ENCODE measurements at places on chromosomes 2 and 18.
A peak's percentile ranks its signal among the peaks of the same experiment; 100 is the strongest.

GRCh38 chr2:6921321-6921922, 4.2 kb downstream of the RNF144A start:
- H3K27ac ChIP-seq: no peak overlapping the region
- DNase-seq: no peak
- H3K4me1 ChIP-seq: peaks cover 25% of the 10 kb centered on the region
- H3K27me3 ChIP-seq: no peaks in the 10 kb centered on the region
- no peaks in the 10 kb centered on the region for H3K36me3 ChIP-seq

GRCh38 chr2:207944334-207944733, 81.0 kb downstream of the PLEKHM3 start:
- no peaks in the 10 kb centered on the region for H3K4me1 ChIP-seq
- H3K36me3 ChIP-seq: no peaks in the 10 kb centered on the region
- no peak for DNase-seq
- H3K27ac ChIP-seq: no peak overlapping the region

DNA sequence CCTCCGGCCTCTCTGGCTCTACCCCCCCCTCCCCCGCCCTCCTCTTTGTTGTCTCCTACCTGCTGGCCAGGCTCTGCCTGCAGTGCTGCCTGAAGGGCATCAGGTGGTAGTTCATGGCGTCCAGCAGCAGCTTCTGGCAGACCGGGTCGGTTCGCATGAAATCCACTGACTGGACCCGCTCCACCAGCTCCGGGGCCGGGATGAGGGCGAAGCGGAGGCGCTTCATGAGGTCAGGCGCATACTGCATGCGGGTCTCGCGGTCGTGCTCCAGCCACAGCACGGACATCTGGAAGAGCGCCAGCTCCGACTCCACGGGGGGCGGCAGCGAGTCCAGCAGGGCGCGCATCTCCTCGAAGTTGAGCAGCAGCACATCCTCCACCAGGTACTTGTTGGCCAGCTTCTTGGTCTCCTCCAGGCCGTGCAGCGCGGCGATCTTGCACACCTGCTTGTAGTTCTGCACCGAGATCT, 3.2 kb downstream of the KLHL14 start:
- no peaks in the 10 kb centered on the region for H3K4me1 ChIP-seq
- H3K36me3 ChIP-seq: no peaks in the 10 kb centered on the region
- H3K27ac ChIP-seq: no peak overlapping the region
- DNase-seq: no peak
- H3K27me3 ChIP-seq: peaks cover 5% of the 10 kb centered on the region

DNA sequence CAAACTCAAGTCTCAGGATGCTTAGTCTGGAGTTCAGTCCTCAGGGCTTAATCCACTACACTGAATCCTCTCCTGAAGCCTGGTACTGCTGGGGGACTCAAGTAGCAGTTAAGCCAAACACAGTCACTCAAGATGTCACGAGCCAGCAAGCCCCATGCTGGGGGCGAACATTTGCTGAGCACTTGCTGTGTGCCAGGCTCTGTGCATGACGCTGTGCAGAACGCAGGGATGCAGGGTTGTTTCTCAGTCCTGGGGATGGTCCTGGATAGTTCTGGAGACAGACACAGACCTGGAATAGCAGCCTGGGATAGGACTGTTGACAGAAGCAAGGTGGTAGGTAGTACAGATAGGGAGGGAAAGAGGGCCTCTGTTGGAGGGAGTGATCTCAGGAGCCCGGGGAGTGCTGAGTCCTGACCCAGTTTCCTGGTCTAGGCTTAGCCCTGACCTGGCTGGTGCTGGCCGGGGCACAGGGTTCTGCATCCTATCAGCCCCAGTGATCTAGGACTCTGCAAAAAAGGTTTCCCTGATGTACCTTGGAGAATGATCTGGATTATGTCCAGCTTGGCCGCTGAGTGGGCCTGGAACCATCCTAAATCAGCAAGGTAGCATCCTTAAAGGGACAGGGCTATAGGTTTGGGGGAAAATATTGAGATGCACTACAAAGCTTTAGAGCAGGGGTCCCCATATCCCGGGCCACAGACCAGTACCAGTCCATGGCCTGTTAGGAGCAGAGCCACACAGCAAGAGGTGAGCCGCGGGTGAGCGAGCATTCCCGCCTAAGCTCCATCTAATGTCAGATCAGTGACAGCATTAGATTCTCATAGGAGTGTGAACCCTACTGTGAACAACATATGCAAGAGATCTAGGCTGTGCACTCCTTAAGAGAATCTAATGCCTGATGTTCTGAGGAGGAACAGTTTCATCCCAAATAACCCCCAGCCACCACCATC, 54.7 kb upstream of the OTOF start:
- H3K27me3 ChIP-seq: peaks cover 85% of the 10 kb centered on the region
- DNase-seq: no peak
- no peak overlapping the region for H3K4me3 ChIP-seq
- H3K36me3 ChIP-seq: no peaks in the 10 kb centered on the region
- peaks cover 5% of the 10 kb centered on the region for H3K4me1 ChIP-seq
- H3K27ac ChIP-seq: no peak overlapping the region

DNA sequence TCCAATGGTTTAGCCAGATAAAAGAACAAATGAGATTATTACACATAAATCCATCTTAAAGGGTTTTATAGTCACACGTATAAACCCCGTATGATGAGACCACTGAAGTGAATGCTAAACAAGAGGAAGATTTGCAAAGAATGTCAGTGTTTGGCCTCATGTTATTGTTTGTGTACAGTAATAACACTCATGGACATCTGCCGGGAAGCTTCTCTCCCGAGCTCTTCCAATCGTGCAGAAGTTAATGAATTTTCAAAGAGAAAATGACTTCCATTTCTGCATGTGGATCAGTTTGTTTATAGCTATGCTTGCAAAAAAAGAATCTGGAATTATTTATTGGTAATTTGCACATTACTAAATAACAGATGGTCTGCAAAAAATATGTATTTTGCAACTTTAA, 88.5 kb upstream of the APCDD1 start:
- no peaks in the 10 kb centered on the region for H3K4me1 ChIP-seq
- no peak overlapping the region for H3K4me3 ChIP-seq
- H3K27me3 ChIP-seq: peaks cover 7% of the 10 kb centered on the region
- no peak overlapping the region for H3K27ac ChIP-seq
- no peak for DNase-seq

DNA sequence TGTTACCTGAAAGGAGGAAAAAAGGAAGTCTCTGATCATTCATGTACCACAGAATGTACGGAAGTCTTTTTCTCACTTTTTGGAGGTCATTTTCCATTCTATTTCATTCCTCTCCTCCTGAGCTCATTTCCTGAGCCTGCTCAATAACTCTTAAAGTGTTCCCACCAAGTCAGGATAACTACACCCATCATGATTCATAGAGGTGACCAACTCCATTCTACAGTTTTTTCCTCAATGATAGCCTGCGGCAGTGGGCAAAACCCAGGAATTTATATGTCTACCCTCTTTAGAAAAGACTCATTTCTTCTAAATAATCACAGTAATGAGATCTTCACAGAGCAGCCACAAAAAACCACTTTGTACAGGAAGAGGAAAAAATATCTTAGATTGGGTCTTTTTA, 372.5 kb downstream of the RBM43 start:
- DNase-seq: no peak
- H3K27ac ChIP-seq: no peak overlapping the region
- H3K4me1 ChIP-seq: no peaks in the 10 kb centered on the region
- no peak overlapping the region for H3K4me3 ChIP-seq
- no peaks in the 10 kb centered on the region for H3K27me3 ChIP-seq

DNA sequence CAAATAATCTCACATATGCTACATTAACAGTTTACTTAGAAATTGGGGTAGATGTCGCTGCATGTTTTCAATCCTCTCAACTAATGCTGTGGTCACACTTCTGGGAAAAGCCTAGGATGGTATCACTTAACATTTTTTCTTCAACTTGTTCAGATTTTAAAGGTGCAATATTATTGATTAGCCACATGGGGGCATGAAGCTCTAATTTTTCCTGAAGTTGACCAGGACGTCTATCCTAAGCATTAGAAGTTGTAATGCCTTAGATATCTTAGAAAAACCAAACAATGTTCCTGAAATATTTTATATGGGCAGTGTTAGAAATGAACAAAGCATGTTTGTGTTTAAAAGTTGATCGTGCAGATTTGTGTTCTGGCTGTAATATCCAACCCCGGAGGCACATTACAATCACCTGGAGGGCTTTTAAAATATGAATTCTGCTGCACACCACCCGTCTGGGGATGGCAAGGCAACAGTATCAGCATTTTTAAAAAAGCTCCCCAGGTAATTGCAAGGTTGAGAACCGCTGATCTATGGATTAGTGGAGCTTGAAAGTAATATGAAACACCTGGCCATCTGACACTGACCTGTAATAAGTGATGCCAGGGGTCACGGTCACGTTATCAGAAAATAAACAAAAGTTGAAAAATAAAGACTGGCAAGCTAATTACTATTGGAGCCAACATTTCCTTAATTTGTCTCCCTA, 100.5 kb upstream of the LMAN1 start:
- no peak overlapping the region for H3K4me3 ChIP-seq
- H3K27ac ChIP-seq: no peak overlapping the region
- no peaks in the 10 kb centered on the region for H3K36me3 ChIP-seq
- no peaks in the 10 kb centered on the region for H3K4me1 ChIP-seq
- DNase-seq: peak; percentile 11
- H3K27me3 ChIP-seq: peaks cover 13% of the 10 kb centered on the region

GRCh38 chr18:37242091-37242490, 323.5 kb downstream of the CELF4 start:
- DNase-seq: no peak
- H3K27me3 ChIP-seq: peaks cover 24% of the 10 kb centered on the region
- no peak overlapping the region for H3K27ac ChIP-seq
- H3K4me3 ChIP-seq: no peak overlapping the region
- no peaks in the 10 kb centered on the region for H3K36me3 ChIP-seq
- H3K4me1 ChIP-seq: no peaks in the 10 kb centered on the region

DNA sequence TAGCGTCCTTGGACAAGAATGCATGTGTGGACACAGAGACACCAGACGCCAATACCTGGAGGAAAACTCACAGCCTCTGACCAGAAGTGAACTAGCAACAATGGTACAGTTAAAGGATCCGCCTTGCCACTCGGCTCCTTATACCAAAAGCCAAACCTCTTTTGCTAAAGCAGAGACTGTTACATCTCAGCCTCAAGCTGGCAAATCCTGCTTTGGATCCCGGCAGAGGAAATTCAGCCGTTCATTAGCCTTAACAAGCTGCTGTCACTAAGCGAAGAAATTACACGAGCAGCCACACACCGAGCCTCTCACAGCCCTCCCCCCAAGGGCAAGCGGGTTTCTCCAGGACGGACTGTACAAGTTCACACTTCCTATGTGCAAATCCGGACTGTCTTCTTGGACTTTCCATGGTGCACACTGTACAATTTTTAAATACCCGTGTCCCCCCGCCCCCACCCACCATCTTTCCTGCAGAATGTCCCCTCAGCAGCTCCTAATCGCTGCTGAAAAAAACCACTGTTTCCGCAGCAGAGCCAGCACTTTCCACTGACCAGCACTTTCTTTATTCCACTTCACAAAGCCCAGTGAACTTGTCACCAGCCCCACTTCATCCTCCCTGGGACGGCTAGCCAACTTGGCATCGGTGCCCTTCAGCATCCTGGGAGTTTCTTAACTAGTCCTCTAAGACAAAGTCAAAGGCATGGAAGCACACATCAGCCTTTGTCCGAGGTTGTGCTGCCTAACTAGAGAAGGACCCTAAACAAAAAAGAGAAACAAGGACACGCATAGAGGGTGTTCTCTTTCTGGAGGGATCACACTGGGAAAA, 1.5 kb downstream of the KLF7 start:
- H3K4me3 ChIP-seq: no peak overlapping the region
- DNase-seq: no peak
- H3K36me3 ChIP-seq: no peaks in the 10 kb centered on the region
- no peak overlapping the region for H3K27ac ChIP-seq
- H3K4me1 ChIP-seq: no peaks in the 10 kb centered on the region

GRCh38 chr2:176622792-176623191, 353.6 kb downstream of the MTX2 start:
- peaks cover 18% of the 10 kb centered on the region for H3K27me3 ChIP-seq

DNA sequence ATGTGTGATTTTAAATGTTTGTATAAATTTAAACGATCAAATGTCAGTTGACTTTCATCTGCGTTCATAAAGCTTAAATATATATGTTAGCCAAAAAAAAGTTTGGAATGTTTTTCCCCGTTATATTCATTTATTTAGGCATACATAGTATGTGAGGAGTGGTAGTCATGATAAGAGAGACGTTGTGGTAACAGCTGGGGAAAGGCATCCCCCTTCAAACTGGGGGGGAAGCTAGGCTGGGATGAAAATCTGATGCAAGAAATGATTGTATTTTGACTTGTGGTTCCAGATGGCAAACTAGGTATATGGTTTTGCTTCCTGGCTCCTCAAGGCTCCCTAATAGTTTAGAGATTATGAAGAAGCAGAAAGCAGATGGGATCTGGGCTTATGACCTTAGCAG, 30.1 kb downstream of the ITGA6 start:
- no peaks in the 10 kb centered on the region for H3K36me3 ChIP-seq
- no peak overlapping the region for H3K4me3 ChIP-seq
- H3K27me3 ChIP-seq: peaks cover 2% of the 10 kb centered on the region
- H3K27ac ChIP-seq: no peak overlapping the region

DNA sequence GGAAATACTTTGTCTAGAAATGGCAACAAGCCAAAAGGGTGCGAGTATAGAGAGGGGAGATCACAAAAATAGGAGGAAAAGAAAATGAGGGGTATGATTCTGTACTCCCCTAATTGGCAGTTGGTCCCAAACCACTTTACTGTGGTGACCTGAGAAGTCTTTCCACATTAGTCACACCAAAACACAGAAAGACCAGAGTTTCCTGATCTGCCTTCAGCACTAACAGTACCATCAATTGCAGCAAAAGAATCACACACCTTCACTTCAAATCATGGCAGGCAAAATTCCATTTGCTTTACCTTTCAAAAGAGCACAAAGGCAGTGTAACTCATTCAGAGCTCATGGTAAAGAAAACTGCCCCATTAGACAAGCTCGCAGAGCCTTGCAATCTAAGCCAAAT, 86.8 kb downstream of the ALK start:
- H3K4me3 ChIP-seq: no peak overlapping the region
- no peaks in the 10 kb centered on the region for H3K4me1 ChIP-seq
- H3K27ac ChIP-seq: no peak overlapping the region

Measured in K562 (cell line).